ENCODE measurements at places on chromosomes 5 and 9. TPM values are rescaled to one million over a fixed set of nuclear protein-coding genes. Genes with fewer than 3 reads are reported as not detected.

SLC4A9 gene
- total RNA-seq = not detected

DMGDH gene
- total RNA-seq = 3.5 TPM

TRIP13 gene
- 5.9 TPM for total RNA-seq

DNA sequence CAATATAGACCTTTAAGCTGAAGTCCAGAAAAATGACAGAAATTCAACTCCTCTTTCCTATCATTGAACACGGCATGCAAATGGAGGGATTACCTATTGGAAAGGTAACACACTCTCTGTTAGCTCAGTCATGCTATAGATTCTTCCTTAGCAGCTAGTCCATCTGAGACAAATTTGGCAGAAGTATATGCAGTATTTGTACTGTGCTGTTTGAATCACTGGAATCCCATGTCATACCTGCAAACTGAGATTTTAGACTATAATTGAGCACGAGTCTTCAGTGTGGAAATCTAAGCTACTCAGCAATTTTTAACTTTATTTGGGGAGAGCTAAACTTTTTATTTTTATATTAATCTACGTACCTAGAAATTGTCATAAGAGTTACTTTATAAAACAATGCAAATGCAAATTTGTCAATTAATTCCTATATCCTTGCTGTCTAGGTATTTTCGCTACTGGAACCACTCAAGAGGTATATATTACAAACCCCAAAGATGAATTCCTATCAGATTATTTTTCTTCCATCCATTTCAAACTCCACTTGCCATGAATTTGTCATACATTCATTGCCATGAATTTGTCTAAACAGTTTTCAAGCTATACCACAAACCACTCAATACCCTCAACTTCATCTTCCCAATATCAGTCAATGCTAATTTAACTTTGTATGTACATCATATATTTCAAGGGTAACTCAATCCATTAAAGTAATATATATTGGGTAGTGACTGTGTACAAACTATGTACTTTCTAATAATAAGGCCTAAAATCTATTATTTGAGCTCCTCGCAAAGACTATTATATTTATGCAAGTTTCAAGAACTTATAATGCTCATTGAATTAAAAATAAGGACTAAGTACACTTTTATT lies 224.8 kb downstream of the MEF2C start:
- no peaks in the 10 kb centered on the region for H3K36me3 ChIP-seq
- peaks cover 39% of the 10 kb centered on the region for H3K27me3 ChIP-seq
- H3K4me3 ChIP-seq = no peak overlapping the region
- DNase-seq = no peak
- H3K27ac ChIP-seq = no peak overlapping the region
- H3K4me1 ChIP-seq = peaks cover 10% of the 10 kb centered on the region

ACSL6 gene
- total RNA-seq = 2.9 TPM

- H3K27ac ChIP-seq = no peak overlapping the region
- no peaks in the 10 kb centered on the region for H3K36me3 ChIP-seq
- no peak overlapping the region for H3K4me3 ChIP-seq
- H3K27me3 ChIP-seq = no peaks in the 10 kb centered on the region
- H3K4me1 ChIP-seq = no peaks in the 10 kb centered on the region
Measured at GRCh38 chr5:135645336-135646180, 66.8 kb upstream of the CXCL14 start.

GRCh38 chr5:149210225-149210624 lies 61.4 kb upstream of the AFAP1L1 start:
- no peak for DNase-seq
- H3K27ac ChIP-seq = no peak overlapping the region
- no peaks in the 10 kb centered on the region for H3K27me3 ChIP-seq

DNA sequence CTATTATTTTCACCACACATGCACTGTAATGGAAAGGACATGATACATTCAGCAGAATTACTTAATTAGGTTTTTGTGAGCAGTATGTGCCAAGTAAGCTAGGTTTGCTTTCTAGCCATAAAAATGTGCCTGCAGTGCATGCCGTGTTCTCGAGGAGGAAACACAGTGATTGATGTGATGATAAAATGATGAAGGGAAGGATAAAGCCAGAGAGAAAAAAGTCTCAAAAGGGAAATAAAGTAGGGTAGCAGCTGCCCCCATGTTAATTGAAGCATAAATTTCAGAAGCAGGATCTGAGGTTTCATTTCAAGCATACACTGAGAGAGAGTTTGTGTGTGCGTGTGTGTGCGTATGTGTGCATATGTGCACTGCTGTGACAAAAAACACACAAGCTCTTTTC lies 714.2 kb upstream of the C9orf72 start:
- H3K27me3 ChIP-seq = no peaks in the 10 kb centered on the region
- no peak for DNase-seq
- H3K36me3 ChIP-seq = no peaks in the 10 kb centered on the region
- H3K4me3 ChIP-seq = no peak overlapping the region

GRCh38 chr5:145738227-145738626 lies 96.9 kb downstream of the PRELID2 start:
- H3K4me1 ChIP-seq = no peaks in the 10 kb centered on the region
- no peak overlapping the region for H3K4me3 ChIP-seq
- no peak for DNase-seq
- no peaks in the 10 kb centered on the region for H3K27me3 ChIP-seq

GRCh38 chr9:120348951-120349429 lies 231.0 kb downstream of the CDK5RAP2 start:
- no peaks in the 10 kb centered on the region for H3K27me3 ChIP-seq
- H3K4me3 ChIP-seq = no peak overlapping the region
- no peaks in the 10 kb centered on the region for H3K36me3 ChIP-seq
- H3K27ac ChIP-seq = no peak overlapping the region
- DNase-seq = peak; percentile 76

GRCh38 chr5:176732306-176732705 lies 78.1 kb upstream of the UNC5A start:
- H3K27me3 ChIP-seq = peaks cover 50% of the 10 kb centered on the region
- no peaks in the 10 kb centered on the region for H3K36me3 ChIP-seq
- H3K4me1 ChIP-seq = no peaks in the 10 kb centered on the region
- H3K4me3 ChIP-seq = no peak overlapping the region
- no peak overlapping the region for H3K27ac ChIP-seq

ROR2 gene
- 6.1 TPM for total RNA-seq

- no peaks in the 10 kb centered on the region for H3K36me3 ChIP-seq
- DNase-seq = no peak
- H3K4me1 ChIP-seq = peaks cover 8% of the 10 kb centered on the region
- H3K4me3 ChIP-seq = no peak overlapping the region
- H3K27me3 ChIP-seq = no peaks in the 10 kb centered on the region
- peak overlapping the region; percentile 79 for H3K27ac ChIP-seq
Measured at GRCh38 chr5:80229902-80230255, 26.0 kb downstream of the SERINC5 start.

GRCh38 chr5:66882606-66883227 lies 286.5 kb downstream of the MAST4 start:
- DNase-seq = peak; percentile 55
- no peak overlapping the region for H3K4me3 ChIP-seq
- H3K4me1 ChIP-seq = peaks cover 26% of the 10 kb centered on the region

DNA sequence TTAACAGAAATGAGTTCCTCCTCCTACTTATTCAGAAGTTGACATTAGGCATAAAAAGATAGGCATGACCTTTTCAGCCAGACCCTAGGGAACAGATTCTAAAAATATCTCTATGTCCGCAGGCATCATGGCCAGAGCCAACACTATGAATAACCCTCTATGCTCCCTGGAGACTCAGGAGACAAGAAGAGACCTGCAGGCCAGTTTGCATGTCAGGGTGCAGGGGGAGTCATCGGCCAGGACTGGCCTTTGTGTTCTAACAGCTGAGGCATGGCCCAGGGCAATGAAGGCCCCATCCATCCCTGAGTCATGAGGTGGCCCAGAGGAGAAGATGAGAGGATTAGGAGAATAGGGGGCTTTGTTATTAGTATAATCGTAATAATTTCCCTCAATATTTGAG lies 93.8 kb downstream of the TMEM215 start:
- no peaks in the 10 kb centered on the region for H3K27me3 ChIP-seq
- no peaks in the 10 kb centered on the region for H3K4me1 ChIP-seq
- DNase-seq = no peak
- no peak overlapping the region for H3K4me3 ChIP-seq
- no peaks in the 10 kb centered on the region for H3K36me3 ChIP-seq

SLC36A3 gene
- total RNA-seq = not detected

GRCh38 chr9:94823710-94824109 lies 97.2 kb downstream of the AOPEP start:
- H3K4me3 ChIP-seq = no peak overlapping the region
- no peaks in the 10 kb centered on the region for H3K36me3 ChIP-seq
- H3K27ac ChIP-seq = no peak overlapping the region
- peaks cover 59% of the 10 kb centered on the region for H3K4me1 ChIP-seq
- no peak for DNase-seq

STKLD1 gene
- not detected for total RNA-seq

DNA sequence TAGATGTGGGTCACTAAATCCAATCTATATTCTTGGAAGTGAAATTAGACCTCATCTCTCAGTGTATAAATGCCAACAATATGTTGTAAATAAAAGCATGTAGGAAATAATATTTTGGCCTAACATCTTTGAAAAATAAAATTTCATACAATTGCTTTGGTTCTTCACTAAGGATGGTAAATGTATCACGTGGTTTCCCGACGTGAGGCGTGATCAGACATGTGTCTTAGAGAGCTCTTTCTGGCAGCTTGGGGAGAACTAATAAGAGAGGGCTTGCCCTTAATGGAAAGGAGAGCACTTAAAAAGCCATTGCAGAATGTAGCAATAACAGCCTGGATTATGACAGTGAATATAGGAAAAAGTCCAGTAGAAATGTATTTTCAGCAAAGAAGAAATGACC lies 602.6 kb downstream of the CDH12 start:
- no peaks in the 10 kb centered on the region for H3K27me3 ChIP-seq
- H3K4me3 ChIP-seq = no peak overlapping the region

FNIP1 gene
- total RNA-seq = 35.4 TPM
